Upper lobe of left lung (tissue), 6 donors: ENCODE measurements at places on chromosomes 11 and 22. TPM values are rescaled to one million over a fixed set of nuclear protein-coding genes. Genes with fewer than 3 reads are reported as not detected.

DNA sequence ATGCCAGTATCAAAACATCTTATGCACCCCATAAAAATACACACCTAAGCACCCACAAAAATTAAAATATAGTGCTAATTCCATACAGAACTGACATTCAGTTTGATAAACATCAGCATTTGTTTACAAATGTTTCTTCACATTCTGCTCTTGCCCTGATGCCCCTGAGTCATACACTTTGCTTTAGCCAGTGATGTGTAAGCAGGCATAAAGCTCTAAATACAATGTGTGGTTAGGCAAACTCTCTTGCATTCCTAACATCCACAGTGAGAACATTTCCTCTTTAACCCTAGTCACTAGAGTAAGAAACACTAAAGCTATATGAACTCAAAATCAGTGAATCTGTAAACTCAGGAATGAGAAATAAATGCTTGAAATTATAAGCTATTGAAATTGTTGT lies 1060.7 kb downstream of the FAM181B start:
- no peak overlapping the region for H3K4me3 ChIP-seq
- H3K36me3 ChIP-seq, result no peaks in the 10 kb centered on the region

- H3K36me3 ChIP-seq, result no peaks in the 10 kb centered on the region
- no peaks in the 10 kb centered on the region for H3K27me3 ChIP-seq
- no peaks in the 10 kb centered on the region for H3K4me1 ChIP-seq
- DNase-seq, result no peak
- peak overlapping the region; percentile 1 for H3K27ac ChIP-seq
- no peak overlapping the region for H3K4me3 ChIP-seq
These were observed 73.3 kb downstream of the TRIM44 start for GRCh38 chr11:35735903-35736302.

- peak; percentile 41 for DNase-seq
- H3K27ac ChIP-seq, result peak overlapping the region; percentile 81
- H3K4me3 ChIP-seq, result peak overlapping the region; percentile 28
- peaks cover 23% of the 10 kb centered on the region for H3K27me3 ChIP-seq
- H3K36me3 ChIP-seq, result no peaks in the 10 kb centered on the region
These were observed 562 bp downstream of the SHANK2 start for GRCh38 chr11:71251761-71252268.

DNA sequence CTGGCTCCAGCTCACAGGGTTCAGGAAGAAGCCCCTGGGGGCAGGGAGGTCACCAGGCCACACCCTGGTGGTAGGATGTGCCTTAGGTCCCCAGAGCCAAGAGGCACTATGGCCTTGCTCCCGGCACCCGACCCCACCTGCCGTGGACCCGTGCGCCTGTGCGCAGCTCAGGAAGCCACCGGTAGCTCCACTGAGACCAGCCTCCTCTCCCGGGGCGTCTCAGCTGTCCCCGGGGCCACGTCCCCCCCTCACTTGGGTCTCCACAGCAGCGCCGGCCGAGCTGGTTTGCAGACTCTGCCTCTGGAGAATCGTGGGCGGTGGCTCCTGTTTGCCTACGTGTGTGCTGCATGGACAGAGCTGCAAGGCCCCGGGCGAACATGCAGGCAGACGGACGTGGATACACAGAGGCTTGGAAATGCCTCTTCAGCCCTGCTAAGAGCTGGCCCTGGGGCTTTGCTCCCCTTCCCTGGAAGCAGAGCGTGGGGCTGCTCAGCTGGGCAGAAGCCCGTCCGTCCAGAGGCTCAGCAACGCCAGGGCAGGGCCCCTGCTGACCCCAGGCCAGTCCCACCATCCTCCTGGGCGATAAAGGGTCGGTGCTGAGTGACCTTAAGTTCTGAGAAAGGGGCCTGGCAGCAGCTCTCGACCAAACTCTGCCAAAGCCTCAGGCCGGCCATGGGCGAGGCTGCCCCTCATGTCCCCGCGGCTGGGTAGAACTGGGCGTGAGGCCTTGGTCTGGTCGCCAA lies 15.3 kb upstream of the MUC5B start:
- no peaks in the 10 kb centered on the region for H3K36me3 ChIP-seq
- no peak overlapping the region for H3K4me3 ChIP-seq
- no peaks in the 10 kb centered on the region for H3K4me1 ChIP-seq

- DNase-seq, result no peak
- H3K4me1 ChIP-seq, result no peaks in the 10 kb centered on the region
- no peaks in the 10 kb centered on the region for H3K36me3 ChIP-seq
- no peaks in the 10 kb centered on the region for H3K27me3 ChIP-seq
- no peak overlapping the region for H3K27ac ChIP-seq
- no peak overlapping the region for H3K4me3 ChIP-seq
These were observed 7.9 kb downstream of the NCAM1 start for GRCh38 chr11:112968941-112969713.

DNA sequence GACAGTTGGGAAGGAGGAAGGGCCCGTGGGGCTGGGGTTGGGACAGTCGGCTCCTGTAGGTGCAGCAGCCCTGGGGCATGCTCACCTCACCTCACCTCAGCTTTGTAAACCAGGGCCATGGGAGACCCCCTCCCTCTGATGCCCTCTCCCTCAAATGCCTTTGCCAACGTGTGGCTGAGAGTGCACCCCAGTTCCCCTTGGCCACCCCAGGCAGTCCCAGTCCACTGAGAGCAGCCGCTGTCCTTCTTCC lies 4.2 kb upstream of the NEAT1 start:
- H3K27me3 ChIP-seq, result no peaks in the 10 kb centered on the region
- H3K36me3 ChIP-seq, result peaks cover 6% of the 10 kb centered on the region
- peak overlapping the region; percentile 66 for H3K4me3 ChIP-seq
- H3K27ac ChIP-seq, result peak overlapping the region; percentile 100

GRCh38 chr11:119531056-119531455 lies 108.1 kb upstream of the THY1 start:
- H3K4me1 ChIP-seq, result no peaks in the 10 kb centered on the region
- H3K27me3 ChIP-seq, result no peaks in the 10 kb centered on the region
- DNase-seq, result no peak
- H3K36me3 ChIP-seq, result no peaks in the 10 kb centered on the region
- no peak overlapping the region for H3K27ac ChIP-seq

DNA sequence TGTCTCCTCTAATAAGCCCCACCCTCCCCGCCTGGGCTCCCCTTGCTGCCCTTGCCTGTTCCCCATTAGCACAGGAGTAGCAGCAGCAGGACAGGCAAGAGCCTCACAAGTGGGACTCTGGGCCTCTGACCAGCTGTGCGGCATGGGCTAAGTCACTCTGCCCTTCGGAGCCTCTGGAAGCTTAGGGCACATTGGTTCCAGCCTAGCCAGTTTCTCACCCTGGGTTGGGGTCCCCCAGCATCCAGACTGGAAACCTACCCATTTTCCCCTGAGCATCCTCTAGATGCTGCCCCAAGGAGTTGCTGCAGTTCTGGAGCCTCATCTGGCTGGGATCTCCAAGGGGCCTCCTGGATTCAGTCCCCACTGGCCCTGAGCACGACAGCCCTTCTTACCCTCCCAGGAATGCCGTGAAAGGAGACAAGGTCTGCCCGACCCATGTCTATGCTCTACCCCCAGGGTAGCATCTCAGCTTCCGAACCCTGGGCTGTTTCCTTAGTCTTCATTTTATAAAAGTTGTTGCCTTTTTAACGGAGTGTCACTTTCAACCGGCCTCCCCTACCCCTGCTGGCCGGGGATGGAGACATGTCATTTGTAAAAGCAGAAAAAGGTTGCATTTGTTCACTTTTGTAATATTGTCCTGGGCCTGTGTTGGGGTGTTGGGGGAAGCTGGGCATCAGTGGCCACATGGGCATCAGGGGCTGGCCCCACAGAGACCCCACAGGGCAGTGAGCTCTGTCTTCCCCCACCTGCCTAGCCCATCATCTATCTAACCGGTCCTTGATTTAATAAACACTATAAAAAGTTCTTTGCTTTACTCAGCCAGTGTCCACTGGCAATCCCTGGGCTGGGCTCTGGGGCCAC lies 14.4 kb downstream of the TSKU start:
- H3K4me1 ChIP-seq, result peaks cover 39% of the 10 kb centered on the region
- H3K27me3 ChIP-seq, result no peaks in the 10 kb centered on the region
- DNase-seq, result no peak
- no peak overlapping the region for H3K27ac ChIP-seq
- H3K4me3 ChIP-seq, result no peak overlapping the region

The MAP6 gene
- total RNA-seq, result 9.4 TPM

The C1QTNF4 gene
- 0.91 TPM for total RNA-seq

The DEFB131B gene
- not detected for total RNA-seq

The MPPED1 gene
- not detected for total RNA-seq

The F2 gene
- 0.37 TPM for total RNA-seq

The CABP4 gene
- 2.2 TPM for total RNA-seq

The FOLR1 gene
- 157 TPM for total RNA-seq
